ENCODE measurements at places on chromosomes 6 and 20. TPM values are rescaled to one million over a fixed set of nuclear protein-coding genes. Genes with fewer than 3 reads are reported as not detected.

Gene SEC63
- total RNA-seq, result 97.4 TPM

Gene NEURL2
- 1.5 TPM for total RNA-seq

DNA sequence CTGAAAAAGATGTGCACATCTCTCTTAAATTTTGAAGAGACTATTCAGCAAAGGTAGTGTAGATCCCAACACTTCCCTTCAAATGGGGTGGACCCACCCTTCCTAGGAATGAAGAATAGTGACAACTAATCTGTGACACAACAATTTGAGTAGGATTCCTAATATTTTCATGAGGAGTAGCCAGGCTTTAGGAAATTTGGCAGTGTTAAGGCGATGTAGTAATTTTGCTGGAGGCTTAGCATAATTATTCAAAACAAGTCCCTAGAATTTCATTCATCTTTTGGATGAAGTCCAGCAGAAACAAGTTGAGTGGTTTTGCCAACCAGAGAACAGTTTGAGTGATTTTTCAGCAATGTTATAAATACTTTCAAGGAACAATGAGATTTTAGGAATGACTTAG, 52.4 kb downstream of the ELOVL4 start:
- no peak for DNase-seq

DNA sequence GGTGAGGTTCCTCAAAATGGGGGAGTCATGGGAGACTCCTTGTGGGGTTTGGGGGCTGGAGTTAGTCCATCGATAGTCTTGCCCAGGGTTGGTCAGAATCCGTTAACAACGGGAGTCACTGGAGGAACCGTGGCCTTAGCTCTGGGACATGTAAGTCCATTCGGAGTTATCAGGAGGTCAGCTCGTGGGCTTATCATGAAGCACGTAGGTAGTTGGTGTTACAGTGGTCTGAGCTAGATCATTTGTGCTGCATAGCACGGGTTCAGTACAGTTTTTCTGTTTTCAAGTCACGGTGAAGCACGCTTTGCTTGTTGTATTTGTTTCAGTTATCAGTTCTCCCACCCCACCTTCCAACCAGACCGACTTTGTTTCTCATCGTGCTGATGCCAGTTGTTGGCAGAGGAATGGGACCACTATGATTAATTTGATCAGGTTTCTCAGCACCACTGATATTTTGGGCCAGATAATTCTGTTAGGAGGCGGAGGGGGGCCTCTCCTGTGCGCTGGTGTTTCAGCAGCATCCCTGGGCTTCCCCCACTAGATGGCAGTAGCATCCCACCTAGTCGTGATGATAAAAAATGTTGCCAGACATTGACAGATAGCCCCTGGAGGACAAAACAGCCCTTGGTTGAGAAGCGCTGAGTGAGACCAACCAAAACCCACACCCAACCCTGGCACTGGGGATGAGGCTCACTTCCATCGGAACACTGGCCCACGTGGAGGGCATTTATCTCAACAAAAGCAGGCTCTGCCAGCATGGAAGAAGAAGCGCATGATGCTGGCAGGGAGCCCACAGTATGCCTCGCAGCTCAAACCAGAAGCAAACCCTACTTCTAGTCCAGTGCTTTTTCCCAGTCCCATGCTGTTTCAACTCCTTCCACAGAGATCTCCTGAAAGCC, 2.2 kb upstream of the APMAP start:
- peak; percentile 77 for DNase-seq

DNA sequence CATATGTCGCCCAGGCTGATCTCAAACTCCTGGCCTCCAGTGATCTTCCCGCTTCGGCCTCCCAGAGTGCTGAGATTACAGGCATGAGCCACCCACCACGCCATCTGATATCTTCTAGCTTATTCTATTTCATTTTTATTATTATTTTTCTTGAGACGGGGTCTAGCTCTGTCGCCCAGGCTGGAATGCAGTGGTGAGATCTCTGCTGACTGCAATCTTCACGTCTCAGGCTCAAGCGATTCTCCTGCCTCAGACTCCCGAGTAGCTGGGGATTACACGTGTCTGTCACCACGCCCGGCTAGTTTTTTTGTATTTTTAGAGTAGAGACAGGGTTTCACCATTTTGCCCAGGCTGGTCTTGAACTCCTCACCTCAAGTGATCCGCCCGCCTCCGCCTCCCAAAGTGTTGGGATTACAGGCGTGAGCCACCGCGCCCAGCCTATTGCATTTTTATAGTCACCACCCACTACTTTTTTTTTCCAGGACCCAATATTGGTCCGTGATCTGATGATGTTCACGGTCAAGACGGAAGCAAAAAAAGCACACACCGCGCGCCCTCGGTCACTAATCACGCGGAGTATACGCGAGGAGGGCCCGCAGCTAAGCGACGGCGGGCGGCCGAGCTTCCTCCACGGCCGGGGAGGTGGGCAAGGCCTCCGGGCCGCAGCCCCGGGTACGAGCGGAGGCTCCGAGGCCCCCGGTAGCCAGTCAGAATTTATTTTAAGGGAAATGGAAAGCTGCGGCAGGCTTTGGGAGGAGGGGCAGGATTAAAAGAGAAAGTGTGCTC, 1.1 kb upstream of the LSM14B start:
- DNase-seq, result no peak

Gene SLC32A1
- total RNA-seq, result not detected

Gene GNAS-AS1
- 3.0 TPM for total RNA-seq

DNA sequence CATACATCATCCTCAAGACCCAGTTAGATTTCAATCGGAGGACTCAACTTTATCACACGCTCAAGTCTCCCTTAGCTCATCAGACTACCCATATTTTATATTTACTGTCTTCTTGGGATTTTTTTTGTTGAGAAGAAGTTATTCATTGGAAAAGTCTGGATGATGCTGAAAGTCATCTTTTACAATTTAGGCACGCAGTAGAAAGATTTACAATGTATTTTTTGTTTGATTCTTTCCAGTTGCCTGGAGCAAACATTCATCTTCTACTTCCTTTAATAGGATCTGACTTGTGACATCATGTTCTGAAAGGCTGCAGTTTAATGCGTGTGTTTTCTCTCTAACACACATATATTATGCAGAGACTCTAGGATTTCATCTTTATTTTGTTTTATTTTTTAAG, 235.7 kb downstream of the DOK5 start:
- DNase-seq, result no peak

GRCh38 chr6:148648754-148649453, 97.9 kb upstream of the UST start:
- DNase-seq, result no peak

DNA sequence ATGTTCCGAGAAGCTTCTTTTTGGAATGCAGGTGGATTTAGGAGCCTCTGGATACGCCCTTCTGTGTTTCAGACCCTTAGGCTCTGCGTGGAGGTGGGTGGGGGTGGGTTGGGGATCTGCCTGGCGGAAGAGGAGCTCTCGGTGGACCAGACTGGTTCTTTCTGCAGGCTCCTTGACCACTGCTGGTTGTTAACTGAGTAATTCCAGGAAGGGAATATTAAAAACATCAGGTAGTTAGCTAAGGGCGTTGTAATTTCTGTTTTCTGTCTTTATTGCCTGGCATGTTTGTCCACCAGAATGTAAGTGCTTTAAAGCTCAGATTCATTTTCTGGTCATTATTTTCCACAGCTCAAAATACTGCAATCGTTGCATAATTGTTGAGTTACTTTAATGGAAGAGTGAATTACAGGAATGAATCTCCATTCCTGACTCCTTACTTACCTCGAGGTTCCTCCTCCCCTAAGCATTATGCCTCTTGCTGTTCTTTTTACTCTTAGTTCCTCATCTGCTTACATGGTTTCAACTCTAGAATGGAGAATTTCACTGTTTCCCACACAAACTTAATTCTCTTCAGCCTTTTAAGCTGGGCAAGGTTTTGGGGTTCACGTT, 5.9 kb downstream of the CDYL start:
- DNase-seq, result no peak

- no peak for DNase-seq
Measured at GRCh38 chr6:150320442-150320841, 48.4 kb upstream of the IYD start.

- no peak for DNase-seq
Measured at GRCh38 chr6:32189069-32189741, 797 bp downstream of the PBX2 start.

GRCh38 chr6:154930451-154930851, 64.7 kb upstream of the TIAM2 start:
- DNase-seq, result no peak

DNA sequence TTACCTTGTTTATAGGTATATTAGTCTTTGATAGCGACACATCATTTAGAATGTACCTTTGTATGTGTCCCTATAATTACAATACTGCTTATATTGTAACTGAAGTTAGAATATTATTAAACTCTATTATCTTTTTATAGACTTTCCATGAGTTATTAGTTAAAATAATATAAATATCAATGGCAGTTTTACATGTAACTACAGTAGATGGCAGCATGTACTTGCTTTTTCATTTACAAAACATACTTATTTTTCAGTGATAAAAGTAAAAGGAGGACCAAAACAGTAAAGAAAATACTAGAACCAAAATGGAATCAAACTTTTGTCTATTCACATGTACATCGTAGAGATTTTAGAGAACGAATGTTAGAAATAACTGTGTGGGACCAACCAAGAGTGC, 364.3 kb downstream of the RIMS1 start:
- no peak for DNase-seq

- no peak for DNase-seq
Measured at GRCh38 chr6:64258302-64258701, 622.7 kb downstream of the PHF3 start.

- no peak for DNase-seq
Measured at GRCh38 chr6:126955621-126956020, 162.8 kb upstream of the RSPO3 start.

DNA sequence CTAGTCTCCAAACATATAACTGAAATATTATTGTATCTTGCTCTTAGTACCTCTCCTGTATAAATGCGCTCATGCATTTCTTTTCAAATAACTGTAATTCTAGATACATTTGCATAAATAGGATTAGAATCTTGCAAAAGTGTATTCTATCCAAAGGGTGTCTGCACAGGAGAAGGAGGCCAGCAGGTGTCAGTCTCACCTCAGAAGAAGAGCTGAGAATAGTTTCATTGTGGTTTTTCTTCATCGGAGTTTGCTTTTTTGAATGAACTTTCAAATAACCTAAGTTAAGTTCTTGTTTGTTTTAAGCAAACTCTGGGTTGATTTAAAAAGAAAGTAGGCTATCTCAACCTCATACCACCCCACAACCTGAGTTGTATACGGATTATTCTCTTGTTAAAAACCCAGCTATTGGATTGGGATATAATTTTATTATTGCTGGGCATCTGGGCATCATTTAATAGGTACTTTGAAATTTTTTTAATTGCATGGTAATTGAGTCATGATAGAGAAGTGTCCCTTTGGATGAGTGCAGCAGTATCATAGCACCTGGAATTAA, 125.0 kb upstream of the MLIP start:
- DNase-seq, result no peak

- DNase-seq, result no peak
Measured at GRCh38 chr6:46302816-46303215, 132.0 kb upstream of the ENPP5 start.

DNA sequence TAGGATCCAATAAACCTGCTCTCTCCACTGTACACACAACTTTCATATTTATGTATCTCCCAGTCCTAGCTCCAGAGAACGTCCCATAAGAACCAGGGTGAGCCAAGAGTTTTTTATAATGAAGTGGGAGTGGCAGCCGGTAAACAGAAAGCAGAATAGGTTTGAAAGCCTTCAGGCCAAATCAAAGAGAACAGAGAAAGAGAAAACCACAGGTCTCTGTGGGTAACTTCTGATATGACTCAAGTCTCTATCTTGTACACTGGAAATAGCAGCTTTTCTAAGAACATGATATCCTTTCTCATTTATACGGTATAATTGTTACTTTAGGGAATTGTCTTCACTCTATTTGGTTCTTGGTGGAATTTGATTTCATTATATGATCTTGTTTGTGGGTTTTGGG, 273.6 kb downstream of the PACRG start:
- DNase-seq, result no peak

DNA sequence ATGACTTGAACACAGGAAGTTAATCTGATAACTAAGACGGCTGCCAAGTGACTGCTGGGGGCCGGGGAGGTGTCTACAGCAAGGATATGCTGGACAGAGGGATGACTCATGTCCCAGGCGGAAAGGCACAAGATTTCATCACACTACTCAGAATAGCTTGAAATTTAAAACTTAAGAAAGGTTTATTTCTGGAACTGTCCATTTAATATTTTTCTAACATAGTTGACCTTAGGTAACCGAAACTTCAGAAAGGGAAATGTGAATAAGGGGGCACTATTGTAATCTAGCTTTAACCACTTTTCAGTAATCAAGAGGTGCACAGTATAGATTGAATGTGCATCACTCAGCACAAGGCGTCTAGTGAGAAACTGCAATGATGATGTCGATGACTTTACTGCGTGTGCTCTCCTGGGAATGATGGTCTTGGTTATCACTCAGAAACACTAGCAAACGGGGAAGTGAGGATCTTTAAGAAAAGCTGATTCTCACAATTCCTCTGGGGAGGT, 171.5 kb downstream of the QKI start:
- no peak for DNase-seq

All from activated naive CD4-positive, alpha-beta T cell treated with anti-CD3 and anti-CD28 coated beads, Interleukin-2, amount 50 U/mL, for 72 hours (primary cell).